T follicular helper cell (primary cell): ENCODE measurements at places on chromosomes 11 and 22.

GRCh38 chr11:62452261-62452660, 33.4 kb downstream of the SCGB1A1 start:
- DNase-seq: no peak

- no peak for DNase-seq
Measured at GRCh38 chr11:134505125-134505524, 93.1 kb upstream of the B3GAT1 start.

DNA sequence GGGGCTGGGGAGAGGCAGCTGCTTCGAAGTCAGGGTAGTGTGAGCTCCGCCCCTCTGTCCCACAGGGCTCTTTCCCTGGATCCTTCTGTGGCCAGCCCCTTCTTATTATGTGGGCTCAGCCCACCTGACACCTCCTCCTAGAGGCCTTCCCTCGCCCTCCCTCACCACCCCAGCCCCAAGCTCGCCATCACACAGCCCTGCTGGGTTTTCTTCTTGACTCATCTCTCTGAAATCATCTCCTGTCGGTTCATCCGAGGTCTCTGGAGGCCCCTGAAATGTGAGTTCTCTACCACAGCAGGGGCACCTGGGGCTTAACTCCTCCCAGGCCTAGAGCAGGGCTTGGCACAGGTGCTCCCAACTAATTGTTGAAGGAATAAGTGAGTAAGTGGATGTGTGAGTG, 65.2 kb downstream of the CACNA1I start:
- no peak for DNase-seq

- DNase-seq: no peak
Measured at GRCh38 chr11:34893416-34893815, 22.8 kb downstream of the APIP start.

DNA sequence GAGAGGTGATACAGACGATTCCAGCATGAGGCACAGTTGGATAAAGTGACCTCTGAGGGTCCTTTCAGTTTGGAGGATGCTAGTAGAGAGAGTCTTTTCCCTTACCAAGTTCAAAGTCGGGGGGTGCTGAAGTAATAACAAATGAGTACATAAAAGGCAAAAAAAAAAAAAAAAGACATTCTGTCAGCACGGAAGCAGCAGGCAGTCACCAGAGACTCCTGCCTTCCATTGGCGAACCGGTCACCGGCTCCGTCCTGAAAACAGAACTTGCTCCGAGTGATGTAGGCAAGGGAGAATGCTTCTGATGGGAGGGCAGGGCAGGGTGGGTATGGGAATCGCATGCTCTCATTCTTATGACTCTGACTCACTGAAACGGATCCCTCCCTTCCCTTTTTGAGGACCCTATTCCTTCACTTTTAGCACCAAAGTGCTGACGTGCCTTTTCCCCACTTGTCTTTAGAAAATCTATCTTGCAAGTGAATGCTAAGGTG, 65.9 kb downstream of the PRR5L start:
- DNase-seq: no peak

DNA sequence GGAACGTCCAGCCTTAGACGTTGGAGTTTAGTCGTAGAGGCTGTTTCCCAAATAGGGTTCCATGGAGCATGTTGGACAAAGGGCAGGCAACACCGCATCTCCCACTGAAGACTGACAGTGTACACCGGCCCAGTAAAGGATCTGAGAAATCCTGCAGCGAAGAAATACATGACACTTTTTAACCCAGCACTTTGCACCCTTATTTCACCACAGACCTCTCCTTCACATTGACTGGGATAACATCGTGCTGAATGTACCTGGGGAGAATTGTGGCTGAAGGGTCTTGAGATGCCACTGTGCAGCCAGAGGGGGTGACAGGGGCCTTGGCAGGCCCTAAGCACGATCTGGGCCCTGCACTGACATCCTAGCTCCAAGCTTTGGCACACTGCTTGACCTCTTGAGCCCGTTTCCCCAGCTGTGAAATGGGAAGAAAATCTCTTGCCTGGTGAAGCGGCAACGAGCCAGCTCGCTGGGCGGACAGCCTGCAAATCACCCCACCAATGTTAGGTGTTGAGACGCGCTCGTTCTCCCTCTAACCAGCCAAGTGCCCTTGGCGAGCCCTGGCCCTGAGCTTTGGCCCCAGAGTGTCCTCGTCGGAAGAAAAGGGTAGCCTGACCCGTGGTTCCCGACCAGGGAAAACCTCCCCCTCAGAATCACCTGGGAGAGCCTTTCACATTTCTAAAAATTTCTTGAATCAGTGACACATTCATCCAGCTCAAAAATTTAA, 13.4 kb downstream of the CD5 start:
- DNase-seq: no peak

GRCh38 chr11:44625759-44626523, 60.5 kb downstream of the CD82 start:
- no peak for DNase-seq

GRCh38 chr11:14894657-14895598, 2.9 kb upstream of the CYP2R1 start:
- no peak for DNase-seq

- no peak for DNase-seq
Measured at GRCh38 chr11:4178813-4179662, 84.4 kb downstream of the RRM1 start.

DNA sequence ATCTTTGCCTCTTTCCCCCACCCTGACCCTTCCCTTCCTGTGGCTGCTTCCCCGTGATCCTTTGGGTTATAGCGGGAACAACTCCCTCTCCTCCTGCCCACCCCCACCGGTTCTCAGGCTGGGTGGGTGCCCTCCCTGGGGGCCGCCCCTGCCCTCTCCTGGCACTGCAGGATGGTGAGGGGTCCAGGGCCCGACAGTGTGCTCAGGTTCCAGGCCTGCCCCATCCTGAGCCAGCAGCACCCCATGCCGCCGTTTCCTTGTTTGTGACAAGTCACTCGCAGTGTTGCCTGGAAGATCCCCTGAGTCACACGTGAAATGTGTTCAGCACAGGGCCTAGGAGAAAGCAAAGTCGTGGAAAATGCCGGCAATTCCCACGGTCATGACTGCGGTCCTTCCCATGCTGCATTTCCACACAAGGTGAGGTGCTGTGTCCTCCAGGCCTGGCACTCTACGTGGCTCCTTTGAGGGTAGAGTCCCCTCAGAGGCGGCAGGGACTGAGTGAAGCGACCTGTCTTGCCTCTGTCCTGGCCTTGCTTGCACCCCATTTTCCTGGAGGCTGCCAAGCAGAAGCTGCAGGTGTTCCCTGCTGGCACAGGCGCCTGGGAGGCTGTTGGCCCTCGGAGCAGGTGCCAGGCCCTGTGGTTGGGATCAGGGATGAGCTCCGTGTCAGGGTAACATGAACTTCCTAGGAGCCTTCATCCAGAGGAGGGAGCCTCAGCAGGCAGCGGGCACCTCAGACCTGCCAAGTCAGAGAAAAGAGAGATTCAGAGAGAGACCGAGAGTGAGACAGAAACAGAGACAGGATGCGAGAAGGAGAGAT, 80.5 kb upstream of the LINC01488 start:
- no peak for DNase-seq

GRCh38 chr22:31544481-31545480, 48.4 kb downstream of the SFI1 start:
- DNase-seq: no peak

DNA sequence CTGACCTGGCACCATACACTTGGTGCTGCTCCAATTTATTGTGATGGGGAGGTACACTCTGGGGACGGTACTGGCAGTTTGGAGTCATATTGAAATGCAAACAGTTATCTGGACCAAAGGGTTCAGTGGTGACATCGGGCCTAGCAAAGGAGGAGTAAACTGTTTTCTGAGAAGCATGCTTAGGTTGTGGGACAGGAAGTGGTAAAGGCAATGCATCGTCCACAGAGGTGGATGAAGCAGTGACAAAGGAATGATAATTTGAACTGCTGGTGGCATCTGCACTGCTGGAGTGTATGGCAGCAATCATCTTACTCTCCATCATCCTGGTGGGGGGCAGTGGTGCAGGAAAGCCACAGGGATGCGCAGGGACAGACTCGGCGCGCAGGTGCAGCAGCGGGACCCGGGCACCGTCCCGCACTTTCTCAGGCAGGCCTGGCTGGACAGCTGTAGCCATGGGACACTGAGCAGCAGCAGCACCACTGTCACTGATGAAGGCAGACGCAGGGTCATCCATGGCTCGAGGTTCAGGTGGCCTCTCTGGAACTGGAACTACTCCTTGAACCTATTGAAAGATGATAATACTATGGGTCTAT, 28.0 kb upstream of the TP53AIP1 start:
- DNase-seq: no peak

GRCh38 chr11:123671534-123671933, 17.1 kb upstream of the SCN3B start:
- DNase-seq: no peak

- peak; percentile 13 for DNase-seq
Measured at GRCh38 chr22:30326255-30326705, 461 bp downstream of the TBC1D10A start.

DNA sequence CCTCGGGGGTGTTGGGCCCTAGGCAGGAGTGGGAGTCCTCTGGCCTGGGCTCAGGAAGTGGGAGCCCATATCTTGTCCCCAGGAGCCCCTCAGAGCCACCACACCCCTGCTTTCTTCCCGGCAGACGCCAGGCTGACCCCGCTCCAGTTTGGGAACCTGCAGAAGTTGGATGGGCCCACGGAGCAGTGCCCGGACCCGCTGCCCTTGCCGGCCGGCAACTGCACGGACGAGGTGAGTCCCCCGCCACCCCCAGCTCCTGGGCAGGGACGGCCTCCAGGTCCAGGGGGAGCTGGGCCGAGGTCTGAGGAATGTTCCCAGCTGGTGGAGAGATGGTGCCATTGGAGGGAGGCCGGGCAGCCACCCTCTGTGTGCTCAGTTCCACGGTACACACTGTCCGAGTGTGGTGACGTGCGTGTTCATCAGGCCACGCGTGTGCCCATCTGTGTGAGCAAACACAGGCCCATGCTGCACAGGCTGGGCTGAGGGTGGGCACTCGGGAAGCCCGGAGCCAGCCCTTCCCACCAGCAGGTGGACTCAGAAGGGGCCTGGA, 4.8 kb downstream of the MUC5B start:
- DNase-seq: no peak

DNA sequence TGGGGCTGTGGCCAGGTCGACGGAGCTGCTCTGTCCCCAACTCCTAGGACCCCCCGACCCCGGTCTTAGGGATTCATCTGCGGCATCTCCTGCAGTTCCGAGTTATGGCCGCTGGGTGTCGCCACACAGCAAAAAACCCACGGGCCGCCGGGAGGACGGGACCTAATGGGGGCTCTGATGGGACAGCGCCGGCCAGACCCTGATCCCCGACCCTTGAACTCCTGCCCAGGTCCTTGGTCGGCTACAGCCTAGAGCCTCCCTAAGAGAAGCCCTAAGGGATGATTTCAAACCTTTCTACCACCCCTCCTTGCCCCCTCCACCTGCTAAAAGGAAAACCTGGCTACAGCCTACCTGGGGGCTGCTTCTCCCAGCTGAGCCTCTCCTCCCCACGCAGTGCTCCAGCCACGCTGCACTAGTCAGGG, 30.8 kb upstream of the LRRC10B start:
- DNase-seq: peak; percentile 26

GRCh38 chr11:61121192-61121831, 19.0 kb downstream of the CD5 start:
- DNase-seq: no peak

DNA sequence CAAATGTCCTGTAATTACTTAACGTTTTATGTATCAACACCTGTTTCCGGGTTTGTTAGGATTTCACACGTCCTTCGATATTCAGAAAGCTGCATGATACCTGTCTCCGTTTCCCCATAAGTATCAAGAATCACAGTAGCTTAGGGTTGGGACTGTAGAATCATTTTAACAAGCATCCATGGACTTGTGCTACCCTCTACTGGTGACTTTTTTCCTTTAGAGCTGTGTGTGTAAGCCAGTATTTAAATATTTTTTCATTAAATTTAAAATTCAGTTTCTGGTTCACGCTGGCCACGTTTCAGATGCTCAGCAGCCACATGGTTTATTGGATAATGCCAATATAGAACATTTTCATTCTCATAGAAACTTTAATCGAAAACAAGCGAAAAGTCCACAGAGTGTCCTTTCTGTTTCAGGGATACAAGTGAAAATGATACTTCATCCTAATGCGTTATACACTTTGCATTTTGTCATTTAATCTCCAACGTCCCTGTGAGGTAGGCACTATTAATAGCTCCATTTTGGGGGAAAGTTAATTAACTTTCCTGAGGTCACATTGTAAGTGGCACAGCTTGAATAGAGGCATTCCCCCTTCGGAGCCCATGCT, 61.5 kb upstream of the SLC25A18 start:
- DNase-seq: peak; percentile 14

GRCh38 chr11:12687216-12687623, 13.0 kb downstream of the TEAD1 start:
- DNase-seq: no peak

- DNase-seq: no peak
Measured at GRCh38 chr11:19725379-19726079, 12.9 kb downstream of the NAV2 start.

GRCh38 chr11:111538407-111539114, 2.0 kb upstream of the LAYN start:
- DNase-seq: no peak
